ENCODE measurements at places on chromosomes 13 and 19.

GRCh38 chr19:5972355-5972731 is 5.6 kb downstream of the RANBP3 start:
- DNase-seq, result no peak

- DNase-seq, result no peak
Measured at GRCh38 chr13:27257233-27257568, 5.8 kb downstream of the RPL21 start.

DNA sequence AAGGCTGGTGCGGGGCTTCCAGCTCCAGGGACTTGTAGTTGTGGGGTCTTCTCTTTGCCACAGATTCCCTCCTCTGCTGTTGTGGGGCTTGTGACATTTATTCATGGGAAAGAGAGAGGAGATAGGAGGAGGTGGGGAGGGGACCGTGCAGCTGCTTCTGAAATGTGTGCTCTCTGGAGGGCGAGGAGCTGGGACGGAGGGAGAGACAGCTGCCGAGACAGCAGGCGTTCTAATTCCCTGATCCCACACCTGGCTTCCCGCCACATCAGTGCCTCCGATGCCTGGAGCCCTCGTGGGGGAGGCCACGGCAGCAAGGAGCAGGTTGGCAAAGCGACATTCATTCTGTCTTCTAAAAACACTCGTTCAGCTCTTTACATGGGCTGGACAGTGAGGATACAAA is 164.4 kb downstream of the USP12 start:
- no peak for DNase-seq

DNA sequence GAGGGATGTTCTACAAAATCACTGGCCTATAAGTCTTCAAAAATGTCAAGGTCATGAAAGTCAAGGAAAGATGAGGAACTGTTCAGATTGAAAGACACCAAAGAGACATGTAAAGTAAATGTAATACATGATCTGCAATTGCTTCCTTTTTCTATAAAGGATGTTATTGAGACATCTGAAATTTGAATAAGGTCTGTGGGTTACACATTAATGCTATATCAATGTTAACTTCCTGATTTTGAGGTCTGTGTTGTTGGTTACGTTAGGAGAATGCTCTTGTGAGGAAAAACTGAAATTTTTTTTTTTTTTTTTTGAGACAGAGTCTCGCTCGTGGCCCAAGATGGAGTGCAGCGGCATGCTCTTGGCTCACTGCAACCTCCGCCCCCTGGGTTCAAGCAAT is 197.4 kb downstream of the RGCC start:
- DNase-seq, result no peak

DNA sequence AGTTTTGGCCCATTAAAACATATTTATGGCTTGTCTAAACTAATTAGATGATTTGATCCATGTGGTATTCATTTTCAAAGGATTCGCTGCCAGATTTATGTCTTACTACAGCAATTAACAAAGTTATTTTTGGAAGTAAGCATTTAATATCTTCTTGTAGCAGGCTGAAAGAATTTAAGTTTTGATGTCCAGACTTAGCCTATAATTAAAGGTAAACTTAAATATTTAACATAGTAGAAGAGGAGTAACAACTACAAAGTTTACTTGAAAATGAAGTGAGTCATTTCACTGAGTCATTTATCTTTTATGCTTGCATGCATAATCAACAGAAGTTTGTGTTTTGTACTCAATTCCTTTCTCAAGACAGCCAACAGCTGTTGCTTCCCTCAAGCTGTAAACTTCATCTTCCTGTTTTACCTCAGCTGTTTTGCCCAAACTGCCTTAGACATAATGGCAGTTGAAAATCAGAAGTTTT is 58.1 kb downstream of the EDNRB start:
- no peak for DNase-seq

GRCh38 chr13:22789027-22789593 is 391.7 kb upstream of the SGCG start:
- no peak for DNase-seq

GRCh38 chr19:17327654-17328516 is 6.8 kb downstream of the ANO8 start:
- no peak for DNase-seq

- no peak for DNase-seq
Measured at GRCh38 chr13:109548374-109548773, 238.0 kb downstream of the IRS2 start.

- no peak for DNase-seq
Measured at GRCh38 chr13:19632915-19633478, 462 bp upstream of the MPHOSPH8 start.

DNA sequence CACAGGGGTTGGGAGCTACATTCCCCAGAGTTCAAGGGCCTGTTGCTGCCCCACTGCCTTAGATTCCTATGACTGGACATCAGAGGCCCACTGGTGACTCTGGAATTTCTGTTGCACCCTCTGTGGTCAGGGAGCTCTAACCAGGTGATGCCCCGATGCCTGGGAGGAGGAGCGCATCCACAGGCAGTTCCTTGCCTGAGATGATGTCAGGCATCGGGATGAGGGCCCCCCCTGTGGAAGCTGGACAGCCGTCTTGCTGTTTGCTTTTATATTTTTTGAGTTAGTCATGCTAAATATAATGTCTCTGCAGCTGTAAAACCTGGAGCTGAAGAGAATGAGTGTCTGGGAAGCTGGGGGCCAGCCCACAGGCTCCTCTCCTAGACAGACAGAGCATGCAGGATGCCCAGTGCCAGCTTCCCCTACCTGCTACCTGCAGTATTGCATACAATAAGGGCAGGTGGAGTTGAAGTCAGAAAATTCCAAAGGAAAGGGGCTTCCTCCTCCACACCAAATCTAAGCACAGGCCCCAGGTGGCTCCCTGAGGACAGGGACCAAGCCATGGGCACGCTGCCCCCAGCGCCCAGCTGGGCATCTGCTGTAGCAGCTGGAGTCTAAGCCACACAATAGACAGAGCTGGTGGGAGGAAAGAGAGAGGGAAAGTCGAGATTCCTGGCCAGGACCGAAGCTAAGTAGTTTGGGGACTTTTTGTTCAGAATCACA is 16.2 kb downstream of the COL4A2 start:
- DNase-seq, result peak; percentile 98

DNA sequence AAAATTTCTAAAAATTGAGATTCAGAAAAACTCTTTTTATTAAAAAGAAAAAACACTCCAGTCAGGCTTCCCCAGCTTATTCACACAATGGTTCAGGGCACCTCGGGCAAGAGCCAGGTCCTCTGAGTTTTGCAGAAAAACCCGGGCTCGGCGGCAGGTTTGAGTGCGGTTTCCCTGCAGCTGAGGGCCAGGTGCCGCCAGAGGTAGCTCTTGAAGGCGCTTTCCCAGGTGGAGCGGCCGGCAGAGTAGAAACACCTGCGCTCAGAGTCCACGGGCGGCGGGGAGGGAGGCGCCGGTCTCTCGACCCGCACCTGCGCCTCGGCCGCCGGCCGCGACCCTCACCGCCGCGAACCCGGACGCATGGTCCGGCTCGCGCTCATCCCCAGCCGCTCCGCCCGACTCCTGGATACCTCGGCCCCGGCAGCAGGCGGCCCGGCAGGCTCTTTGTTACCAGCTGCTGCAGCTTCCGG is 444 bp downstream of the PROSER1 start:
- no peak for DNase-seq

GRCh38 chr13:35162420-35162819 is 220.3 kb downstream of the NBEA start:
- no peak for DNase-seq

DNA sequence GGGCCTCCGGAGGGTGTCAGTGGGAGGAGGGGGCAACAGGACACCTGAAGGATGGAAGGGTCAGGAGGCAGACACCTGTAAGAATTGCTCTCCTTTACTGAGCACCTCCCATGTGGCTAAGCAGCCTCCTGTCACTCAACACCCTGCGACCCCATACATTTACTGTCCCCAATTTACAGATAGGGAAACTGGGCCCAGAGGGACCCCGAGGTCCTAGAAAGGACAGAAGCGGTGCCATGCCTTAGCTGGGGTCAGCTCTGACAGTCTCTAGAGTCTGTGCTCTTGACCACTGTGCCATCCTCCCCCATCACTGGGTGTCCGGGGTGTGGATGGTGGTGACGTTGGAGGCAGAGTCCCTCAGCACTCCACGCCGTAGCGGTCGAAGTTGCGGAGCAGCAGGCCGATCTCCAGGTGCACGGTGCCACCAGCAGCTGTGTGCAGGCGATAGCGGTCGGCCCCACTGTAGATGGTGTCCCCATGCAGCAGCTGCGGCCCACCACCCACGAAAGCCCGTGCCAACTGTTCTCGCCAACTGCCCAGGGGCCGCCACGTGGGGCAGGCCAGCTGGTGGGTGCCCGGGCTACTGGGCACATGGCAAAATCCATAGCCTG is 726 bp upstream of the TGFB1 start:
- DNase-seq, result no peak

DNA sequence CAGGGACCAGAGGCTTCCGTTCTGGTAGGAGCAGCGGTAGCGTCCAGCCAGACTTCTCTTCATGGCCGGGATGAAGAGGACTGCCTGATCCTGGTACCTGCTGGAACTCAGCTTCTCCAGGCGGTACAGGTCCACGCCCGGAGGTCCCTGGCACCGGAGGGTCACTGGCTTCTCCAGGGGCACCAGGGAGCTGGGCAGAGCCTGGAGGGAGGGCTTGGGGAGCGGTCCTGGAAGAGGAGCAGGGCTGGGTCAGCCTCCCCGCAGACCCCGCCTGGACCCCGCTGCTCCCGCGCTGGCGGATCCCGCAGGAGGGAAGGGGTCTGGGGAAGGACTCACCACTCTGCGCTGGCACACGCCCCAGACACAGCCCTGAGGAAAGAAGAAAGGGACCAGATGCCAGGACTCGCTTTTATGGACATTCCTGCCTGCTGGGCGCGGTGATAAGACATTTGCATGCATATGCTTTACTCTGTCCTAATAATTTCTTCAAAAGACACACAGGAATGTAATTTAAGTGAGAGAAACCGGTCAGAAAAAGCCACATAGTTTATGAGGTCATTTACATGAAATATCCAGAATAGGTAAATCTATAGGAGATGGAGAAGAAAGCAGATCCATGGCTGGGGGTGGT is 5.8 kb downstream of the GP6 start:
- DNase-seq, result no peak

DNA sequence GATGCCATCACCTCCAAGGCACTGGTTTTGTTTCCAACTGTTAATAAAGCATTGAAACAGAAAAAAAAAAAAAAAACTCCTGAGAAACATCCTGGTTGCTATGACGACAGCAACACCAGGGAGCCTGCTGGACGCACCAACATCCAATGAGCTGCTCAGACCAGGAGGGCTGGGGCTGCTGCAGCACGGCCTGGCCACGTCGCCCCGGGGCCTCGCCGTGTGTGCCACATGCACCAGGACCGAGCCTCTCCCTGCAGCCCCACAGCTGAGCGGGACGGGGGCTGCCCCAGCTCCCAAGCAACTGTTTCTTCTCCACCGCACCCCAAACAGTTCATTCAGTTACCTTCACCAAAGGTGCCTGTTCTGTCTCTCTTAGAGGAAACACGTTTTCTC is 54.5 kb downstream of the RASA3 start:
- no peak for DNase-seq

GRCh38 chr19:46746281-46747057 is at the start of gene STRN4:
Gene STRN4 (minus strand): TSS chr19:46746450. CDS start chr19:46746430, 20 bp downstream.
- DNase-seq, result no peak

- DNase-seq, result no peak
Measured at GRCh38 chr13:100510208-100510957, 78.2 kb downstream of the GGACT start.

GRCh38 chr19:54654447-54655321 is 8.1 kb upstream of the LILRB4 start:
- DNase-seq, result no peak

GRCh38 chr13:46486270-46486669 is 66.7 kb upstream of the LRCH1 start:
- no peak for DNase-seq

- DNase-seq, result no peak
Measured at GRCh38 chr19:31718898-31719297, 369.7 kb upstream of the TSHZ3 start.

- DNase-seq, result peak; percentile 47
Measured at GRCh38 chr13:95300625-95301182, 547 bp downstream of the ABCC4 start.
